Stimulated activated memory B cell treated with anti-CD40 and anti-IgM and Interleukin-4, amounts not matched to agents 10 μg/mL and 1 μg/mL and 100 μg/mL, for 72 hours (primary cell): ENCODE measurements at places on chromosomes 2 and 18.

DNA sequence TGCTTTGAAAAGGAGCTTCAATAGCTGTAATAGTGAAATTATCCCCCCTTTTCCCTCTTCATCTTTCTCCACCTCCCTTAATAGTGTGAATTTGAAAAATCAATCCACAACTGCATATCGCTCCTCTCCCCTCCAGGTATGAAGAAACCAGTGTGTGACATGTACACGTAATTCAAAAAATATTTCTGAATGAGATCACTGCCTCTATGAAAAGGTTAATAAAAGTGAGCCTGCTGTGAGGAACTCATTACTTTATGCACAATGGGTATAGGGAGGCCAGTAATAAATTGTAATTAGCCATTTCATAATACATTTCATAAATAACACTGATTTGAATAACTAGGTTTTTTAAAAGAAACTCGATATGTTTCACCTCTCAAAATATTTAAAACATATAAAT is 209.0 kb upstream of the KYNU start:
- ATAC-seq: no peak

DNA sequence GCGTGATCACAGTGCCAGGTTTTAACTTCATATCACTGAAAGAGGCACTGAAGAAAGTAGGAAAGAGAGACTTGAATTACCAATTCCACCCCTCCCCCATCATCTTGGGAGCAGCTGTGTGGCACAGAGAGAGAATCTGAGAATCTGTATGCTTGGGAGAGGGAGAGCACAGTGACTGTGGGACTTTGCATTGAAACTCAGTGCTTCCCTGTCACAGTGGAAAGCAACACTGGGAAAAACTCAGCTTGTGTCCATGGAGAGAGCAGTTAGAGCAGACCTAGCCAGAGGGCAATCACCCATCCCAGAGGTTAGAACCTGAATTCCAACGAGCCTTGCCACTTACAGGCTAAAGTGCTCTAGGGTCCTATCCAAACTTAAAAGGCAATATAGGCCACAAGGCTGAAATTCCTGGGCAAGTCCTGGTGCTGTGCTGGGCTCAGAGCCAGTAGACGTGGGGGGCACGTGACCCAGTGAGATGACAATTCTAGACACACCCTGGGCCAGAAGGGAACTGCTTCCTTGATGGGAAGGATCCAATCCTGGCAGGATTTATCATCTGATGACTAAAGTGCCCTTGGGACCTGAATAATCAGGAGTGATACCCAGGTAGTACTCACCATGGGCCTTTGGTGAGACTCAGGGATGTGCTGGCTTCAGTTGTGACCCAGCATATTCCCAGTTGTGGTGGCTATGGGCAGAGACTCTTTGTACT is 15.5 kb upstream of the ABCB11 start:
- no peak for ATAC-seq

- ATAC-seq: no peak
Measured at GRCh38 chr18:12034241-12035100, 53.2 kb downstream of the IMPA2 start.

- ATAC-seq: no peak
Measured at GRCh38 chr2:164061129-164061746, 325.4 kb upstream of the FIGN start.

- ATAC-seq: peak; percentile 24
Measured at GRCh38 chr18:13386891-13387801, 168.6 kb downstream of the LDLRAD4 start.

DNA sequence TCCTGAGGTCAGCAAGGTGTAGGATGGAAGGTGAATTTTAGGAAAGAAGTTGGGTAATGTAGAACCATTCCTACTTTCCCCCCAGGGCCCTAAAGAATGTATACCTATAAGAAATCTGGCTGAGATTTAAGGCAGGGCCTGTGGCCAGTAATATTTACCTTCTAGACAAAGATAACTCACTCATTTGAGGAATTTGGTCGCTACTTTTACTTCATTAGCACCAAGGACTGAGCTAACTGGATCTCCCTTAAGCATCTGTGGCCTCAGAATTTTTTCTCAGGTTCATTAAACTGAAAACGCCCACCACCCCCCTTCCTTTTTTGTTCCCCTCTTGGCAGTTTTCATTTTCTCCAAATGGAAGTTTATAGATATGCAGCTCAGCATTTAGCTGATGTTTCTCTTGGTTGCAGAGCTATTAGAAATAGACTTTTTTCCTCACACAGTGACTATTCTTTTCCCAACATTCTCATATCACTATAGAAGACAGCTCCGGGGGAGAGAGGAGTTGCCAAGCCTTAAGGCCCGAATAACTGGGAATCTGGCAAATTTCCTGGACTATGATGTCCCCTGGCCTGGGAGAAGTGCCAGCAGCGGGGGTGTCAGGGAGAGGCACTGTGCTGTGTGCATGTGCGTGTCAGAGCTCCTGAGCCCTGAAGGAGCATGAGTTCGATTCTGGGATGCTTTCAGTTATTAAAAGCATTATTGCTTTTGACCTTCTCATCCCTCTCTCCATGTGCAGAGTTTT is 310.9 kb downstream of the PRKCE start:
- ATAC-seq: no peak

DNA sequence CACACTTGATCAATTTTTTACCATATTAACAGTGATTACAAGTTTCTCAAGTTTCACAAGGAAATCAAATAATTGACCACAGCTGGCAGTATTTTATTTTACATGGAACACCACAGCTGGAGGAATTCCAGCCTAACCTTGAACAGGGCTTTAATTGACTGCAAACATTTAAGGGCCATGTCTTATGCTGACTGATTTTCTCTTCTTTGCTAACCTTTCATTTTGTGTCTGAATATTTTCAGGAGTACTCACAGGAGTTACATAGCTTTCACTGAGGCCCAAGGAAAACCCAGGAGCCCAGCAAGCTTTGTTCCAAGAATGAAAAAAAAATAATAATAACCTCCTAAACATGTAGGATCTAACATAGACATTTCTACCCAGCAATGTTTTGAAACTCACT is 49.6 kb downstream of the FRZB start:
- ATAC-seq: no peak

GRCh38 chr18:45355944-45356520 is 259.2 kb upstream of the SLC14A2 start:
- peak; percentile 59 for ATAC-seq

- ATAC-seq: no peak
Measured at GRCh38 chr2:57105694-57106093, 921.9 kb downstream of the CCDC85A start.

DNA sequence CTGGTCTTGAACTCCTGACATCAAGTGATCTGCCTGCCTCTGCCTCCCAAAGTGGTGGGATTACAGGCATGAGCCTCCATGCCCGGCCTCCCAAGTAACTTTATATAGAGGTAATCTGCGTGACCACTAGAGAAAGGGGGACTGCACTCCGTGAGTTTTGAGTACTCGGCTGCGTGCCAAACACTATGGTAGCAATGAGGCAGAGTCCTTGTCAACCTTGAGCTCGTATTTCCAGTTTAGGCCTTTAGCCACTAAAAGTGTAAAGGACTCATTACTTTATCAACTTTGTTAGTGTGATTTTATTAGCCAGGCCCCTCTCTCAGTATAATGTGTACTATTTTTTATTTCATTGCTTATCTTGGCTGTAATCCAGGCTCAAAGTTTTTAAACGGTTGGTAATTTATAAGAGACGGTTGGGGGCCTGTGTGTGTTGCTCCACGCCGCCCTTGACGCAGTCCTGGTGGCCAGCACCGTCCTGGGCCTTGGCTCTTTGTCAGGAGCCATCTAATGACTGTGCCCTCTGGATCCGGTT is 56.2 kb downstream of the ZCCHC2 start:
- no peak for ATAC-seq

GRCh38 chr18:3264362-3264761 is 2.4 kb downstream of the MYL12B start:
- no peak for ATAC-seq

- ATAC-seq: no peak
Measured at GRCh38 chr2:226115102-226115831, 684.4 kb downstream of the IRS1 start.

DNA sequence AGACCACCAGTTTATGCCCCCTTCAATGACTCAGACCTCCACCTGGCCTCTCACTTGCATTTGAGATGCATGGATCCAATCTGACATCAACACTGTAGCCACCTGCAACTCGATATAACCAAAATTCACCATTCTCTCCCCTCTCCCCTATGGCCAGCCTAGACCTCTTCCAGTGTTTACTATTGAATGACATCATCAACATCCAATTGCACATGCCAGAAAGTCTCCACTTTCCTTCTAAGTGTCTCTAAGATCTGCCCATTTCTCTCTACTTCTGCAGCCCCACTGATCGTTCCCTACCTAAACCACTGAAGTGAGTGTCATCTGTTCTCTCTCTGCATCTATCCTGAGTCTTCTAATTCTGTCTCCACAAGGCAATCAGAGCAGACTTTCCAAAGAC is 151.3 kb upstream of the APCDD1 start:
- no peak for ATAC-seq

- no peak for ATAC-seq
Measured at GRCh38 chr2:229869226-229869625, 52.6 kb downstream of the TRIP12 start.

GRCh38 chr2:156687715-156688114 is 251.5 kb downstream of the GPD2 start:
- ATAC-seq: no peak
